ENCODE measurements at places on chromosomes 2 and 18.

- DNase-seq: no peak
Observed at GRCh38 chr18:57953883-57954282, 90.1 kb upstream of the NEDD4L start.

DNA sequence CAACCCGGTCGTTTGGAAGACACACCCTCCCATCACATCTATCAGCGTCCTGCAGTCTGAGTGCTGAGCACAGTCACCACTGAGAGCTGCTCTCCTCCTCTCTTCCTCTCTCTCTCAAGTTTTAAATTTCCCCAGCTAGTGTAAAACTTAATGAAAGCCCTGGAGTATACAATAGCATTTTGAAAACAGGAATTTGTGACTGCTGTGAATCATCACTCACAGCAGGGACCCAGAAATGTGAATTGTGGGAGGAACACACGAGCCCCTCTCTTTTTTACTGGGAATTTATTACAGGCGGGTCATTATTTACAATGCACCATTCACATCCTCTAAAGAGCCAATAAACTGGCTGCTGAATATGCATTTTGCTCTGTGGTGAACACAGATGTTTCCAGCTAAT lies 185.0 kb upstream of the SMIM21 start:
- no peak for DNase-seq

GRCh38 chr2:66526180-66526579 lies 91.3 kb downstream of the MEIS1 start:
- DNase-seq: no peak

- DNase-seq: no peak
Observed at GRCh38 chr2:45614330-45614729, 3.3 kb upstream of the SRBD1 start.

GRCh38 chr18:76133873-76134272 lies 361.2 kb downstream of the ZNF516 start:
- no peak for DNase-seq

DNA sequence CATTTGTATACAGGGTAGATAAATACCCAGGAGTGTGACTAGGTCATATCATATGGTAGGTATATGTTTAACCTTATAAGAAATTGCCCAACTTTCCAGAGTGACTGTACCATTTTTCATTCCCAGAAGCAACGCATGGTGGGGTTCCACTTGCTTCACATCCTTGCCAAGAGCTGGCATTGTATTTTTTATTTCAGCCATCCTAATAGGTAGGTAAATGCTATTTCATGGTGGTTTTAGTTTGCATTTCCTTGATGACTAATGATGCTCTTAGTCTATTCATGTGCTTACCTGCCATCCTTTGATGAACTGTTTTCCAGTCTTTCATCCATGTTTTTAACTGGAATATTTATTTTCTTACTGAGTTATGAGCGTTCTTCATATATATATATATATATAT lies 51.9 kb downstream of the MAP4K3 start:
- DNase-seq: no peak

DNA sequence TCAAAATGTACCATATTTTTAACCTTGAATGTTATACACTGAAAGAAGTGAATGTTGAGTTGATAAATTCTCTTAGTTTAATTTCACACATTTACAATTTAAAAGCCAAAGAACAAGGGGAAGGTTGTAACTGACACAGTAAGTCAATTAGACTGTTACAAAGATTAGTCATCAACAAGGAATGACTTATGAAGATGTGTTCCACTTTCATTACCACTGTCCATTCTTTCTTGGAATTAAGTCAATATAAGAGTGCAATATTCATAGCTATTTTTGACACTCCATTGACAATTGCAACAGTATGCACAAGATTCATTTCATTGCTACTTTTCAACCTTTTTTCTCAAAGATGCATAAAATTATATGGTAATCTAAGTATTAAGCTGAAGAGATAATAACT lies 291.3 kb downstream of the RIT2 start:
- no peak for DNase-seq

DNA sequence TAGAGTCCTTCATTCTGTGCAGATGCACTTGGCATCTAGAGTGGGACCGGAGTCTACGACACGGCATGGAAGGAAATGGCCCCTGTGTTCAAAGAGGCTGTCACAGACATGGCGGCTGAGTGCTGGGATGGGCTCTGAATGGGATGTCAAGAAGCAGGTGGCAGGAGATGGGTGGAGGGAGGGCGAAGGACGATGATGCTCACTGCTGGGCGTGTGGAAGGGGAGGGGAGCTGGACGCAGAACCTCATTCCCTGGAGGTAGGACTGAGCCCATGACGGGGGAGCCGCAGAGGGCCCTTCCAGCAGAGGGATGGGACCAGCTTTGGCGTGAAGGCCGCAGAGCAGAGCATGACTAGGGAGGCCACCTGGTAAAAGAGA lies 18.8 kb upstream of the ALPI start:
- no peak for DNase-seq

- DNase-seq: no peak
Observed at GRCh38 chr18:60024857-60025256, 125.1 kb downstream of the PMAIP1 start.

DNA sequence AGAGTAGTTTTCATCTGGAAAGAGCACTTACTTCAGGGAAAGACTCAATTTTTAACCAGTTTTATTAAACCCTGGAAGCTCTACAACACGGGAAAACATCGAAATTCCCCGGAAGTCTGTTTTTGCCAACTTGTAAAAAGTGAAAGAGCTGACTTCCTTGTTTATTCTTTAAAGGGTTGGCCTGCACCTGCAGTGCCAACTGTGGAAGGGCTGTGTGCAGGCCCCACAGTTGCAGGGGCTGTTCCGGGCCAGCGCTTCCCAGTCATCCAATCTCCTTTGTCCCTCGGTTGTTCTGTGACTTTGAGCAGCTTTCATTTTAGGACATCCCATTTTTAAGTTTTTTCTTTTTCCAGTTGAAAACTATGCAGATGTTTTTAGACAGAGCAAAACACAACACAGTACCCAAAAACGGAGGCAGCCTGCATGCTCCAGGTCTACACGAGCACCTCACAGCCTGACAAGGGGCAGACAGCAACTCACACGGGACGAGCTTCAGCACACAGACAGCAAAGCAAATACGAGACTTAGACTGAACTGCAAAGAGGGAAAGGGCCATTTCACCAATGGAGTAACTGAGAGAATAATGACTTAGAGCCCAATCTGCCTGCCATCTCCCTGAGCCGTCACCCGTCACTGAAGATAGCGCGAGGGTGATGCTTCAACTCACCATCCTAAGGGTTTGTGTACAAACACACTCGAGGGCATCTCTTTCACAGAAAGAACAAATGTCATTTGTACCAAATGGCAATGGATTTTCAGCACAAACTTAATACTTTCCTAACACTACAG lies 70.6 kb downstream of the EMILIN2 start:
- no peak for DNase-seq

DNA sequence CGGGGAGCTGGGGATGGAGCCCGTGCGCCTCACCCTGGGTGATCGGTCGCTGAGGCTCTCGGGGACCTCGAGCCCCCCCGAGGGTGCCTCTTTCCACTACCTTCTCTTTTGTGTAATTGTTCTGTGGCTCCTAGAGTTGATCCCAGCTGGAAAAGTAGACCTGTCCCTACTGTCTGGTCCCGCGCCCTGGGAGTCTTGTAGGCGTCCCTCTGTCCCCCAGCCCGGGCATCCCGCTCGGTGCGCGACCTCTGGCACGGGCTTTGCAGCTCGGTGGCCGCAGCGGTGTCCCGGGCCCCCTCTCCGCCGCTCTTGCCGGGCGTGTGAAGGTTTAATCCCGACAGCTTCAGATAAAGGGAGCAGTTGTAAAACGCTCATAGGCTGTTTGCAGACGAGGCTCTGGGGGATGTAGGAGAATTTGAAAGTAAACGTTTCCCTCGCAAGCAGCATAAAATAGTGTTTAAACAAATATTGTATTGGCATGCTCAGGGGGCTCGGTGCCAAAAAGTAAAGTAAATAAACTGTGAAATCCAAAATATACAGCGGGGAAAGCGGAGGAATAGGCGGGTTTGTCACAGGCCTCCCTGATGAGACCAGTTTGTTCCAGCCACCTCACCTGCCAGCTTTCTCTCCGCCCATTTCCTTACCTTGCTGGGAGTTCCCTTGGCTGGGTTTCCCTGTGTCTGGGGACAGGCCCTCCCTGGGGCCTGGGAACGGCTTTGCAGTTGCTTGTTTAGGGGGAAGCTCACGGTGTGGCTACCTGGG lies 1.9 kb downstream of the GLI2 start:
- DNase-seq: no peak

- DNase-seq: no peak
Observed at GRCh38 chr2:123732563-123732962, 292.5 kb upstream of the CNTNAP5 start.

- no peak for DNase-seq
Observed at GRCh38 chr2:154408786-154409185, 289.7 kb upstream of the KCNJ3 start.

- DNase-seq: no peak
Observed at GRCh38 chr2:154992826-154993225, 294.3 kb downstream of the KCNJ3 start.

DNA sequence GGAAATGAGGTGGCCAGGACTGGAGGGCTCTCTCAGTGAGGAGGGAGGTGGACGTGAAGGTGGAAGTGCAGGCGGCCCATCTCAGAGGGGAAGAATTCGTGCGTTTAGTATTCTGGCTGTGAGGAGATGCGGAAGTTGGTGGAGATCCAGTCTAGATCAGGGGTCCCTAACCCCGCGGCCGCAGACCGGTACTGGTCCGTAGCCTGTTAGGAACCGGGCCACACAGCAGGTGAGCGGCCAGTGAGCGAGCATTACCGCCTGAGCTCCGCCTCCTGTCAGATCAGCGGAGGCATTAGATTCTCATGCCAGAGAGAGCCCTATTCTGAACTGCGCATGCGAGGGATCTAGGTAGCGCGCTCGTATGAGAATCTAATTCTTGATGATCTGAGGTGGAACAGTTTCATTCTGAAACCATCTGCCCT lies 1.6 kb upstream of the FHOD3 start:
- no peak for DNase-seq

DNA sequence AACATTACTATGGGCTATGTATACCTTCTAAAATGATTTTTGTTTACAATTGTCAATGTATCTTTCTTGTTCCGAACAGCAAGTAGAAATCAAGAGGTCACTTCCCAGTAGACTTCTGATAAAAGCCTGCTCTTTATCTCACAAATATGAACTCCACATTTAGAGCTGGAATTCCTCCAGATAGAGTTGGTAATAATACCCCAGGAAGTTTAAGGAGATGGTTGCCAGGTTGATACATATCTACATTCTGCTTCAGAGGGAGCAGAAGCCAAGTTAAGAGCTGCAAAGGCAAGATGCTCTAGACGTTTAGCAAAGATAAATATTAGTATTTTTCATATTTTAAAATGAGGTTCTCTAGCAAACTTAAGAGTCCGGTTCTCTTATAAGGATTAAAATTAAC lies 267.0 kb downstream of the ERBB4 start:
- DNase-seq: no peak

- DNase-seq: no peak
Observed at GRCh38 chr2:74863802-74864248, 29.9 kb downstream of the HK2 start.

GRCh38 chr2:216713691-216714336 lies 18.5 kb upstream of the IGFBP5 start:
- no peak for DNase-seq

DNA sequence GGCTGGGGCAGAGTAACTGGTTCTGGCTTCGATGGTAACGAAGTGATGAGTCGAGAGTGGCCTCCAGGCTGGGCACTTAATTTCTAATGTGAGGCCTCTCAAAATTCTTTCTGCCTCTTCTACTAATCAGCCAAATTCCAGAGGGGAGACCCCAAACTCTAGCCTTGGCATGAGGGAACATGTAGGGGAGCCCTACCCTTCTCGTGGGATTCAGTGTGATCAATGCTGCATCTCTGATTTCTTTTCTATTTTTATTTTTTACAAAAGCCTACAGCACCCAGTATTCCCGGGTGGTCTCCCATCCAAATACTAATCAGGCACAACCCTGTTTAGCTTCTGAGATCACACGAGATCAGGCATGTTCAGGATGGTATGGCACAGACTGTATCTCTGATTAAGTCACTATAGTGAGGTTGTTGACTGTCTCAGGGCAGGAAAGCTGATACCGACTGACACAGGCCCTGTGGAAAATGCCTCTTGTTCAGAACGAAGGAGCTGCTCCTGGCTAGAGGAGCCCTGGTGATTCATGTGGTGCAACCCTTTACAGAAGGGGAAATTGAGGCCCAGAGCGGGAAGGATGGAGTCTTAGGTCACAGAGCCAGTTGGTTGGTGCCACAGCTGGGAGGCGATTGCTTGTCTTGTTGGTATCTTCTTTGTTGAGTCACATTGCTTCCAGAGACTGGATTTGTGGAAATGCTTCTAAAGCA lies 126.3 kb upstream of the HS6ST1 start:
- no peak for DNase-seq

DNA sequence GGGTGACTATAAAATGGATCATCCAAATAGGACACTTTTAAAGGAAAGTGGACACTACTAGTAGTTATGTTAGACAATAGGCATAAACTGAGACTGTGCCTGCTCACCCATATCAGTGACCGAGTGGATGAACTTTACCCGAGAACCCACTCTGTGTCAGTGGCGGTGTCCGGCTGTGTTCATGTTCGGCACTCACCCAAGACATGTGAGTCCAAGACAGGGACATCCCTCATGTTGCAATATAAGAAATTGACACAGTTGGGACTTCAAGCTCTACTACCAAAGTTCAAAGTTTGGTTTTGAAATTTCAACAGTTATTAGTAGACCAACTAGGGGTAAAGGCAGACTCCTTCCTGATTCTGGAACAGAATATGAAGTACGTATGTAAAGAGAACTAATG lies 326.3 kb upstream of the TNP1 start:
- no peak for DNase-seq

DNA sequence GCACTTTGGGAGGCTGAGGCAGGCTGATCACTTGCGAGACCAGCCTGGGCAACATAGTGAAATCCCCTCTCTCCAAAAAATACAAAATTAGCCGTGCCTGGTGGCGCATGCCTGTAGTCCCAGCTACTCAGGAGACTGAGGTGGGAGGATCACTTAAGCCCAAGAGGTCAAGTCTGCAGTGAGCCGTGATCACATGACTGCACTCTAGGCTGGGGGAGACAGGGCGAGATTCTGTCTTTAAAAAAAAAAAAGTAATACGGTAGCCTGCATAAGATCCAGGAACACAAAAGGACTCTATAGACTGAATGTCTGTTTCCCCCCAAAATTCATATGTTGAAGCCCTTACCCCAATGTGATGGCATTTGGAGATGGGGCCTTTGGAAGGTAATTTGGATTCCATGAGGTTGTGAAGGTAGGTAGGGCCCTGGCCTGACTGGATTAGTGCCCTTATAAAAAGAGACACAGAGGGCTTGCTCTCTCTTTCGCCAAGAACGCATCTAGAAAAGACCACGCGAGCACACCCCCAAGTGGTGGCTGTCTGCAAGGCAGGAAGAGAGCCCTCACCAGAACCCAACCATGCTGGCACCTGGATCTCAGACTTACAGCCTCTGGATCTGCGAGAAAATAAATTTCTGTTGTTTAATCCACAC lies 17.0 kb downstream of the MBOAT2 start:
- no peak for DNase-seq

- no peak for DNase-seq
Observed at GRCh38 chr18:34806527-34806926, 96.4 kb downstream of the DTNA start.

DNA sequence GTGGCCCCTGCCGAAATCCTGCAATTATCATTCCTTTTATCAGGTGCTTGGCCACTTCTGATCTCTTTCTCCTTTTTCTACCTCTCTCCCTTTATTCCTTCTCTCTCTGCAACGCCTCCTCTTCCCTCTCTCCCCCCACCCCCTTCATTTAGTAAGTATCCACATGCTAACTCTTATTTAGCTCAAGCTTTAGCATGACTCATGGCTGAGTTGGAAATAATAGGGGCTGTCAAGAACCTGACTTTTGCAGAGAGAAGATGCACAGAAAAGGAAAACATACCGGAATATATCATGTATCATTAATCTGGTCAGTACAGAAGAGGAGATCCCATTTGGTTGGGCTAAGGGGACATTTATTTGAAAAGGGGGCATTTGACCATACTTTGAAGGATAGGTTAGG lies 33.1 kb downstream of the FAM171B start:
- DNase-seq: no peak
